CD4-positive, alpha-beta memory T cell (primary cell): ENCODE measurements at places on chromosomes 5 and 9.

GRCh38 chr9:75910731-75911130 lies 20.3 kb downstream of the PCSK5 start:
- no peak for DNase-seq

DNA sequence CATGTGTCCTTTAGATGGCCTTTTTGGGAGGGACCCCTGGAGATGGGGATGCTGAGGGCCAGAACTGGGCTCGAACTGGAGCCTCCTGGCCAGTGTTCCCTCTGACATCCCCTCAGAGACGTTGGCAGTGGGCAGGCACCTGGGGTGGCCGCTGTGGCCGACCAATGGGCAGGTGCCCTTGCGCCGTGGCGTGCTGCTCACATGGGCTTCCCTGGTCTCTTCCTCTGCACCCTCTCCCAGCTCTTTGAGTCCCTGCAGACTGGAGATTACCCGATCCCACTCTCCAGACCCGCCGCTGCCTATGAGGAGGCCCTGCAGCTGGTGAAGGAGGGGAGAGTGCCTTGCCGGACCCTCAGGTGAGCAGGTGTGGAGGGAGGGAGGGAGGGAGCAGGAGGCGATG lies 19.9 kb upstream of the DOLPP1 start:
- no peak for DNase-seq

- DNase-seq, result no peak
These were observed 545.0 kb downstream of the MTRR start for GRCh38 chr5:8413975-8414374.

GRCh38 chr9:112572416-112572815 lies 85.8 kb downstream of the KIAA1958 start:
- no peak for DNase-seq

DNA sequence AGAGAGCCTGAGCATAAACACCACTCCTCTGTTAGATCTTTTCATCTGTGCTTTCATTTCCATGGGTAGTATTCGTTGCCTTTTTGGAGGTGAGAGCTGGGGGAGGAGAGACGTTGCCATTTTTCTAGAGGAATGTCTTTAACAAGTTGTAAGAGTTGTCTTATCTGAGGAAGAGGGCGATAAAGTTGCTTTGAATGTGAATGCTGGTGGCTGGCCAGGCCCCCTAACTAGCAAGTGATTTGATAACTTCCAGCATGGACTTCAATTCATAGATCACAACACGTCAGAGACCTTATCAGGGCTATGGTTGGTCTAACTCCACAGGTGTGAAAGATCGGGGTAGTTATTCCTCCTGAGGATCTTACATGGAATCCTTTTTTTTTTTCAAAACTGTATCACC lies 30.0 kb upstream of the AOPEP start:
- no peak for DNase-seq
